ENCODE measurements at places on chromosomes 13 and 19. TPM values are rescaled to one million over a fixed set of nuclear protein-coding genes. Genes with fewer than 3 reads are reported as not detected.

DNA sequence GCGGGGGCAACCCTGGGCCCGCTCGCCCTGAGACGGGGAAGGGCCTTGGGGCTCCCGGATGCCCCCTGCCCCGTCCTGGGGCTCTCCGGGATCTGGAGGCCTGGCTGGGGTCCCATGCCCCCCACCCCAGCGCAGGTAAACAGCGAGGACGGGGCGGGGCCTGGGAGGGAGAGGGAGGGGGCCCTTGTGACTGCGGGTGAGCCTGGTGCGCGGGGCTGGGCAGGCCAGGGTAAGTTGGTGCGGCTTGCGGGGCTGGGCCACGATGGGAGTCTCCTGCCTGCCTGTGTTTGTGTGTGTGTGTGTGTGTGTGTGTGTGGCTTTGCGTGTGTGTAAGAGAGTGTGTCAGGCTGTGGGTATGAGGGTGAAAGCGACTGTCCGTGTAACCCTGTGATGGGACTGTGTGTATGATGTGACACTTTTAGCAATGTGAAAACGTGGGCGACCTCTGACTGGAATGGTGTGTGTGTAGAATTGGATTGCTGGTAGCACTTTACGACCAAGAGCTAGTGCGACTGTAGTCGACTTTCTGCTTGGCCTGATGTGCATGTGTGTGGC is 426 bp downstream of the KLC3 start:
- DNase-seq = peak; percentile 19

DNA sequence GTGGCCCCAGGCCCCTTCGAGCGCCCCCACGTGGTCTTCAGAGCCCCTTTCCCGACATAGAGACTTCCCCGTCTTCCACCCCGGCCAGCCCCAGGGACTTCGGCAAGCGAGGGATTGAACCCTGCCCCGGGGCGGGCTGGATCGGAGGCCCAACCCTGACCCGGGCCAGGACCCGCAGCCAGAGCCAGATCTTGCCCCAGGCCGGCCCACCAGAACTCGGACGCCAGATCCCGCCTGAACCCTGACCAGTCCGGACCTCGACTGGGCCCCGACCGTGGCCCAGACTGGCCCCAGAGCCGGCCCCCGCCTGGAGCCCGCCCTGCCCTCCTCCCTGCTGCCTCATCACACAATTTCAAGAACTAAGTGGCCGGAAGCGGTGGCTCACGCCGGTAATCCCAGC is 253 bp upstream of the TPTE2 start:
- DNase-seq = no peak

DNA sequence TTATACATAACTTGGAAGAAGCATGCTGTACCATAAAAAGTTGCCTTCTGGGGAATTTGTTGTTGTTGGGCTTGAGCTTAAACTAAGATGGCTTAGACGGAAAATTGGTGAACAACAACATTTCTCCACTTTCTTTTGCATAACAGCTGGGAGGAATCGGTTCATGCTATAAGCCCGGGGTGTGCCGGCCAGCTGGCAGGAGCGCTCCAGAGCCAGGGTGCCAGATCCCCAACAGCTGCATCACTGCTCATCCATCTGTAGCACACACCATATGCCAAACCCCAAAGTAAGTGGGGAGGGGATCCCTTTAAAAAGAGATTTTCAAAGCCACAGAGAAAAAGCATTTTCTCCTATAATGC is 419.5 kb upstream of the ARGLU1 start:
- DNase-seq = no peak

GRCh38 chr13:110150384-110151101 is 156.4 kb downstream of the COL4A1 start:
- no peak for DNase-seq

DNA sequence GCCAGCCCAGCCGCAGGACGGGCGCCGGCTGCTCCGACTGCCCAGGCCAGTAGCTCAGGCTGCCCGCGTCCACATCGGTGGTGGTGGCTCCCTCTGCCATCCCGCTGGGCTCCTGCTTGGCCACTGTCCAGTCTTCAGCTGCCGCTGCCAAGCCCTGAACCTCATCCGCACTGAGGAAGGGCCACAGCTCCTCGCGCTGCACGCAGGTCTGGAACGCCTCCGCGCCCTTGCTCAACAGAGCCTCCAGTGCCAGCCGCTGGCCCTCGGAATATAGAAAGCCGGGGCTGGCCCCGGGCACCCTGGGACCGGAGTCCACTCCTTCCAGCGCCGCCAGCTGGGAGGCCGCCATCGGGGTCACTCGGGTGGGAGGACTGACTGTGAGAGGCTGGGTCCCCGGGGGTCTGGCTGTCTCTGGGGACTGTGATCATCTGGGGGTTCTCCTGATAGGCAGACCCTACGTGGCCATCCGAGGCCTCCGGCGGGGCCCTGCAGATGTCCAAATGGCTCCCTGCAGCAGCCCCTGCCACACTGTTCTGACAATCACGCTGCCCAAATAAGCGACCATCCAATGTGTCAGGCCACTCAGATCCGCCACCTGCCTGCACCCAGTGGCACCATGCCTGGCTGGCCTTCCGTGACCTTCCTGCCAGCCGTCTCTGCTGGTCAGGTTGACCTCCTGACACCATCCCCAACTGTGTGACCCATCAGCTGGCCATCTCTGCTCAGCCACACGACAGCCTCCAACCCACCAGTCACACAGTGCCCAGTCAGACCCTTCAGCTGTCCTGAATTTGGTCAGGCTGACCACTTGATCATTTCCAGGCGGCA is 1.6 kb downstream of the FAM83E start:
- no peak for DNase-seq

- DNase-seq = no peak
These were observed 277.9 kb upstream of the SOX1 start for GRCh38 chr13:111789011-111789410.

GRCh38 chr13:104372095-104372655 is 1306.0 kb upstream of the SLC10A2 start:
- DNase-seq = no peak

GRCh38 chr19:37992761-37993160 is 85.8 kb downstream of the SIPA1L3 start:
- DNase-seq = no peak

DNA sequence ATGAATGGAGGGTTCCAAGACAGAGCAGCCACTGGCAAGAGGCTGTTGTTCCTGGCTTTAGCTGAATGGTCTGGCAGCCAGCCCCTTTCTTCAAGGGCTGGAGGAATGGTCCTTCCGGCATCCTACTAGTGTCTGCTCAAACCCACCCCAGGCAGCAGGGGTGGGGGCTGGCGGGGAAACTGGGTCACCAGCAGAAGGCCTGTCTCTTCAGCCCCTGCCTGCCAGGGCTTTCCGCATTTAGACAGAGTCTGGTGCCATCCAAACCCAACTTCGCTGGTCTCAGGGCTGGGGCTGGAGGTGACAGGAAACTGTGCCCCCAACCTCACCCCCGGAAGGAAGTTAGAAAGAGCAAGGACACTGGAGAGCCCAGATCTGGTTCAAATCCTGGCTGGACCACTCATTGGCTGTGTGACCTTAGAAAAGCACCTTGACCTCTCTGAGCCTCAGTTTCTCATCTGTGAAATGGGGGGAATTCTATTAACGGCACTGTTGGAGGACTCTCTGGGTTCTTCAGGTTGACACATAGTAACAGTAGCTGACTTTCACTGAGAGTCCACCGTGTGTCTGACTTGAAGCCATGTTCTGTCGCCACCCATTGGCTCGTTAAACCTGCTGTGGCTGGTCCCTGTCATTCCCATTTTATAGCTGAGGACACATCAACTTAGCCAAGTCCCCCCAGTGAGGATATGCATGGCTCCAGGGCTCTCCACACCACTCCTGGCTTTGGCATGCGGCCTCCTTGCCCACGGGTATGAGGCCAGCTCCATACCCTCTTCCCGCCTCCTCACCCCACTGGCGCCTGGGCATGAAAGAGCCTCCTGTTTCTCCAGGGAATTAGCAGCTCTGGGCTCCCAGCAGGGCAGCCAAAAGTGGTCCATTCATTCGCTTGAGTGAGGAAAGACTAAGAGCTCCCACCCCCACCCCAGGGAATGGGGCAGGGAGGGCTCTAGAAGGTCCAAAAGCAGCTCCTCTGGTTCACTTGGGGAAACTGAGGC is 2.5 kb upstream of the NR2C2AP start:
- DNase-seq = no peak

DNA sequence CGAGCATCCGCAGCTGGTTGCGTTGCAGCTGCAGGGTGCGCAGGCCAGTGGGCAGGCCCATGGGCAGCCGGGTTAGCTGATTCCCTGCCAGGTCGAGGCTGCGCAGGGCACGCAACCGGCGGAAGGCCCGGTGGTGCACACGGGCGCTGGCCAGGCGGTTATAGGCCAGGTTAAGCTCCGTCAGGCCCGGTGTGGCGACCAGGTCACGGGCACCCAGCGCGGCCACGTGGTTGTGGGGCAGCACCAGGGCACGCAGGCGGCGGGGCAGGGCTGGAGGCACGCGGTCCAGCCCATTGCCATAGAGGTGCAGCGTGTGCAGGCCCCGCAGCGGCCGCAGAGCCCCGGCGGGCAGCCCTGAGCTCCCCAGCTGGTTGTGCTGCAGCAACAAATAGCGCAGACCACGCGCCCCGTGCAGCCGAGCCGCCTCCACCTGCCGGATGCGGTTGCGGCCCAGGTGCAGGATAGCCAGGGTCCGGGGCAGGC is 5.3 kb downstream of the PODNL1 start:
- no peak for DNase-seq

- peak; percentile 74 for DNase-seq
These were observed 1.6 kb downstream of the GATAD2A start for GRCh38 chr19:19406878-19407632.

- DNase-seq = no peak
These were observed 291.8 kb downstream of the HS6ST3 start for GRCh38 chr13:96381681-96382080.

DNA sequence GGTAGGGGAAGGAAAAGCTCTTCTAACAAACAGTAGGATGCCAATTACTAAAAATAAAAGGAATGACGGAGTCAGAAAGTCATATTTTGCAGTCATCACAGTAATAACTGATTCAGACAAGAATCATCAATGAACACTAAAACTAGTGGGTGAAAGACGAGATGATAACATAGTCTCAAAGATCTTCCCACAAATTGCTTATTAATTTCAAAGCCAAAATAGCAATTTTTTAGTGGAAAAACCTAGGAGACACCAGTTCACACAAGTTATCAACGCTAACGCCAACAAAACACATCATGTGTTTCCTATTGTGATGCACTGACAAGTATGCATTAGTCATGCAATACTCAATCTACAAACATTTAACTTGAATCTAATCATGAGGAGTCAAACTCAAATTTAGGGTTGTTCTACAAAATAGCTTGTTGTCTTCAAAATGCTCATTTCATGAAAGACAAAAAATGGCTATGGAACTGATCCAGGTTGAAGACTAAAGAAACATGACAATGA is 18.6 kb downstream of the ZNF233 start:
- DNase-seq = no peak

GRCh38 chr13:93700115-93700514 is 473.5 kb downstream of the GPC6 start:
- DNase-seq = no peak

DNA sequence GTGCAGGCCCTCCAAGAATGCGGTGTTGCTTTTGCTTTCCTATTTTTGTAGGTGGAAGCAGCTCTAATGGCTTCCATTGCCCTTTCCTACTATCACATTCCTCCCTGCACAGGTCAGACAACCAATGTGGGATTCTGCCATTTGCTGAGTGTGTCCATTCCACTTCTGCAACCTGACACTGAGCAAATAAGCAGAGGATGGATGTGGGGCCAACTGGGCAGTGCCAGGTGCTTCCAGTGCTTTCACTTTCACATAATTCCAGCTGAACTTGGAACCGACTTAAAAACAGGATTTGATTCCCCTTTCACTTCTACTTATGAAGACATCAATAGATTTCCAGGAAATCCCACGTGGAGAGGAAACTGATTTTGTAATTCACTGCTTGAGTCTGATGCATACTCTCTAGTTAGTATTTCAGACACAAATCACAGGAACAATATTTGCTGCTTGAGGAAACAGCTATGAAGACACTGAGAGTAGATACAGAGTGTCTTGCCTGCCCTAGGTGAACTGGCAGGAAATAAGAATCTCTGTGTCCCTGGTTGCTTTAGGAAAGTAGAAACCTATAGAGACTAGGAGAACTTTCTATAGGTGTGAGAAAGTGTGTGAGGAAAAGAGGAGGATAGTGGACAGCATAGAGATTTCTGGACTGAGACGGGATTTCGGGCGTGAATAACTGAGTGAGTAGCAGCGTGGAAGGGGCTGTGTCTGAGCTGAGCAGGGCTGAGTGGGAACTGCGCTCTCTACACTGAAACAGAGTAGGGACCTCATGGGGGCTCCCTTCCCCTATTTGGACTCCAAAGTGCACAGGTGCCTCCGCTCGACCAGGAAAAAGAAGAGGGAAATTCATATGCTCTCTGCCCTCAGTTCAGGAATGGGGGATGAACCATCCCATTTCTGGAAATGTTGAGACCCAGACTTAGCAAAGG is 22.5 kb downstream of the LGALS16 start:
- no peak for DNase-seq

DNA sequence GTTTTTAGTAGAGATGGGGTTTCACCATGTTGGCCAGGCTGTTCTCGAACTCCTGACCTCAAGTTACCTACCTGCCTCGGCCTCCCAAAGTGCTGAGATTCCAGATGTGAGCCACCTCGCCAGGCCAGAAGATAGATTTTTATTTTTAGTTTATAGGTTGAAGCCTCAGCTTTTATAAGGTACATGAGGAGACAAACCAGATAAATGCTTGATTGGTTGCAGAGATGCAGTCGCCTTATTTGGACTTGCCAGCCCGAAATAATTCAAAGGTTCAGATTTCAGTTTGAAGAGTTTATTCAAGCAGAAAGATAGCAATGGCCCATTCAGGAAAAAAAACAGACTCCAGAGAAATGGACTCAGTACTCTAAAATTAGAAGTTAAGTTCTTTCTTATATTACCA is 3.1 kb downstream of the ZNF69 start:
- no peak for DNase-seq

DNA sequence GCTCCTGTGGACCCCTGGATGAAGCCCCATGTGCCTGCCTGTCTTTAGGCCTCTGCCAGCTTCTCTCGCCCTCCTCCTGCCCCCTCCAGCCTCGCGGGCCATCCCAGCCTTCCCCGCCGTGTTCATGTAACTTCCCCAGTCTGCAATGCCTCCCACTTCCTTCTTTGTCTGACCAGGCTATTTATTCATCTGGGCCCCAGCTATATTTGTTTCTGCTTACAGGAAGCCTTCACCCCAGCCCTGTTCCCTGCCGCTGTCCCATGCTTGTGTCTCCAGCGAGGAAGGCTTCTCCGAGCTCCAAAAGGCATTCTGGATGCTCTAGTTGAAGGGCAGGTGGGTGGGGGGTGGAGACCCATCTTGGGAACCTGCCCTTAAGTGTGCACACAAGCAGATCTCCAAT is 7.9 kb upstream of the C3 start:
- no peak for DNase-seq

The EPS8L1 gene
- total RNA-seq = 8.8 TPM

The ADM5 gene
- 2.9 TPM for total RNA-seq

The HIPK4 gene
- 0.14 TPM for total RNA-seq

The ZNF419 gene
- 11.3 TPM for total RNA-seq

The BCAM gene
- total RNA-seq = not detected

The GPR12 gene
- not detected for total RNA-seq

The ODAD3 gene
- not detected for total RNA-seq

The ZNF880 gene
- total RNA-seq = 31.2 TPM

The MCEMP1 gene
- 1.8 TPM for total RNA-seq

The PEAK3 gene
- 5.7 TPM for total RNA-seq

The CFAP97D2 gene
- total RNA-seq = 0.45 TPM

The UPK1A gene
- total RNA-seq = not detected
